ENCODE measurements at places on chromosomes 16 and 17.

DNA sequence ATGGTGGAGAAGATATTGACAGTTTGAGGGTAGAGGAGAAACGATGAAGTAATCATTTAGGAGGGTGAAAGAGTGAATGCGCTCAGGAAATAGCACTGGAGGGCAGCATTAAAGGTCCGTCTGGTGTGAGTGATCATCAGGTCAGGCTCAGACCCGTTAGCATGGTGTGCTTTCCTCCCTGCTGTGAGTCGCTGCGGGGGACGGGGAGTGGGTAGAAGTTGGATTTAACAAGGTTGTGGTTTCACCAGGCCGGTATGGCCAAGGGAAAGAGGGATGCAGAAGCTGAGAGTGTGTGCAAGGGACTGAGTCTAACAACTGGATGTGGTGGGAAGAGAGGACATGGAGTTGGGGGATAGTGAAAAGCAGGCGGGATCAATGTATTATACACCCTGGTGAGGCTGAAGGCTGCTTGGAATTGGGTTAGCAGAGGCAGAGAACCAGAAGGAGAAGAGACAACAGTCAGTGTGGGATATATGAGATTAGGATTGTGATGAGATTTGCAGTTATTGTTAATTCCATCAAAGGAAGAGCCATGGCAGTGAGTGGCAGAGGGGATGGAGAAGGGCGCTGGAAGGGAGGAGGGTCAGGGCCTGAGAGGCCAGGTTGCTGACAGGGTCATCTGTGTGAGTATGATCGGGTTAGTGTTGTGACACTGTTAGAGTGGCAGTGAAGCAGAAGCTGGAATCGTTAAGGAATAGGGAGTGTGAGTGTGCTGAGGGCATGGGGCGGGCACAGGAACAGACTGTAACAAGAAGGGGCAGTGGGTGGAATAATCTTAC, 59.0 kb upstream of the TBX2 start:
- DNase-seq, result no peak

DNA sequence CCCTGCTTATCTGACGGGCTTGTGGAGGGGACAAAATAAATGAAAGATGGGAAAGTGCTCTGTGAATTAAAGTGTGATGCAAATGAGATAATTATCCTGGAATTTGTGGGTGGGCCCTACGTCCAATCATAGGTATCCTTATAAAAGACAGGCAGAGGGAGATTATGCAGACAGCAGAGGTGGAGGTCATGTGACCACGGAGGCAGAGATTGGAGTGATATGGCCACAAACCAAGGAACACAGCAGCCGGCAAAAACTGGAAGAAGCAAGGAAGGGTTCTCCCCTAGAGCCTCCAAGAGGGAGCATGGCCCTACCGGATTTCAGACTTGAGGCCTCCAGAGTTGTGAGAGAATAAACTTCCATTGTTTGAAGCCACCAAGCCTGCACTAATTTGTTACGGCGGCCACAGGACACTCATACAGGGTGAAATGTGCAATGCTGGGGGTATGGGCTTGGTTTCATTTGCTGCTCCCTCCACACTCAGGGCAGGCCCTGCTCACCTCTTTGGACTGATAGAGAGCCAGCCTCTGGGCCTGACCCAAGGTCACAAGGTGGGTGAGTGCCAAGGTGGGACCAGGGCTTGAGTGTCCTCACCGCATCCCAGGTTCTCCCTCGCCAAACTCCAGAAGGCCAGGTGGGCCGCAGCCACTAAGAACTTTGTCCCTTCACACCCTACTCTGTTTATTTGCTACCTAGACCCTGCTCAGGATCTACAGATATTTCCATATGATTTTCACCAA, 149.6 kb upstream of the TNRC6C start:
- no peak for DNase-seq

DNA sequence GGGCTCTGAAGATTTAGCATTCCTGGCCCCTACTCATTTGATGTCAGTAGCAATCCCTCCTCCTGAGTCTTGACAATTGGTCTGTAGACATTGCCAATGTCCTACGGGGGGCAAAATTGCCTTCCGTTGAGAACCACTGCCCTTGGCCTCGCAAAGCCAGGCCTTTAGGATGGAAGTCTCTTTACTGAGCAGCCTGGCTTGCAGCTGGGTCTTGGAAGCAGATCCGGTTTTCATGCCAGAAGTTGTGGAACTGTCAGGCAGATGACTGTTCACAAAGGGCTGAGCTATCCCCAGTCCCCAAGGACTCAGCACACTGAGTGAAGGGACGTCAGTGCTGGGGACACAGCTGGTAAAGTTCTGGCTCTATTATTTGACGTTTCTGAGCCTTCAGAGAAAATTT, 83.2 kb downstream of the WSCD1 start:
- DNase-seq, result no peak

DNA sequence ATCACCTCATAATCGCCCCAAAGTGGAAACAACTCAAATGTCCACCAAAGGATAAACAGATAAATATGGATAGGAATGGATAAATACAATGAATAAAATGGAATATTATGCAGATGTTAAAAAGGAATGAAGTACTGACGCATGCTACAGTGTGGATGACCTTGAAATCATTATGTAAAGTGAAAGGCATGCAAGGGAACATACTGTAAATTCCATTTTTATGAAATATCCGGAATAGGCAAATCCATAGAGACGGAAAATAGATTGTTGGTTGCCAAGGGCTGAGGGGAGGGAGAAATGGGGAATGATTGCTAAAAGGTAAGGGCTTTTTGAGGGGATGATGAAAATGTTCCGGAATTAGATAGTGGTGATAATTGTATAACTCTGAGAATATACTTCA, 36.0 kb downstream of the STAT5B start:
- DNase-seq, result no peak

- peak; percentile 25 for DNase-seq
Measured at GRCh38 chr16:17397499-17397891, 73.3 kb downstream of the XYLT1 start.

- no peak for DNase-seq
Measured at GRCh38 chr17:48925251-48925990, 17.2 kb downstream of the UBE2Z start.

DNA sequence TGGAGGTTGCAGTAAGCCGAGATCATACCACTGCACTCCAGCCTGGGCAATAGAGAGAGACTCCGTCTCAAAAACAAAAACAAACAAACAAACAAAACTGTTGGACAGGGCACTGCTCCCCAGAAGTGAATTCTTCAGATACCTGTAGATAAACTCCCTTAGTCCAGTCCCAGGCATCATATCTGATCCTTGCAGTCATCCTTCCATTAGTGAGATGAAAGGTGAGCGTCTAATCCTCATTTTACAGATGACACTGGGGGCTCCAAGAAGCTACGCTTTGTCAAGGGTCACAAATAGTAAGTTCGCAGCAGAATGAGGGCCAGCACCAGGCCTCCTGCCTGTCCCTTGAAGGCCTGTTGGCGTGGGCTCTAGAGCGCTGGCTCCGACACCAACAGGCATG, 102.0 kb downstream of the OR1D5 start:
- no peak for DNase-seq

DNA sequence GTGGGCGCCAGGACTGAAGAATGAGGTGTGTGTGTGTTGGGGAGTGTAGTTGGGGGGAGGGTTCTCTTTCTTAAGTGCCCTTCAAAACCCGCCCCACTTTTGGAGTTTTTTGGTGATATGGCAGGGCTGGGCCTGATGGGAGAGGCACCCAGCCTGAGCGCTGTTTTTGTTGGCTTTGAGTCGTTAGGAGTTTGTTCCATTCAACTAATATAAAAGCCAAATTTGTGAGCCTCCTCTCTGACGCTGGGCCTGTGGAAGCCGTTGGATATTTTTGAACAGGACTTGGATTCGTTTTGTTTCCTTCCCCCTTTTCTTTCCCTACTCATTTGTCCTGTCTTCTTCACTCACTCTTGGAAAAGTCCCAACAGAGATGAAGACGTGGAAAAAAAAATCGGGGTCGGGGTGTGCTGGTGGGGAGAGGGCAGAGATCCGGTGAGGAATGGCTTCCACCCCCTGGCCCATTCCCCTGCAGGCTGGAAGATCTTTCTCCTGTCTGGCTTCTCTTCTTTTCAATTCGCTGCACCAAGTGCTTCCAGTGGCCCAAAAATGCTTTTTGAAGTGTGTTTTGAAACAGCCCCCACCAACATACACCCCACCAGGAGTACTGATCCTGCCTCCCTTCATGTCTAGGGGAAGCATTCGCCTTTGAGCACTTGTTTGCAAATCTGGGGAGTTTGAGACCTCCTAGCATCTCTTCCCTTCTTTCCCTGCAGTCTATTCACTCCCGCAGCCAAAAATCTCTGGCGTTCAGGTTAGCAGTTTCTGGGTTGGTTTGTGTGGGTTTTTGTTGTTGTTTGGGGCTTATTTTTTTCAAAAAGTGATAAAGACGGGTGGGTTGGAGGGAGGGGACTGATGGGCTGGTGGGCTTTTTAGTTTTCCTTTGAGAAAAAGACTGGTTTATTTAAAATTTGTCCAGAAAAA, 2.6 kb downstream of the FZD2 start:
- no peak for DNase-seq

GRCh38 chr17:57480438-57481196, 224.3 kb downstream of the MSI2 start:
- DNase-seq, result no peak

- DNase-seq, result peak; percentile 92
Measured at GRCh38 chr17:29591737-29592608, 959 bp upstream of the ANKRD13B start.

- no peak for DNase-seq
Measured at GRCh38 chr16:84334058-84334457, 34.3 kb upstream of the ATP2C2 start.

DNA sequence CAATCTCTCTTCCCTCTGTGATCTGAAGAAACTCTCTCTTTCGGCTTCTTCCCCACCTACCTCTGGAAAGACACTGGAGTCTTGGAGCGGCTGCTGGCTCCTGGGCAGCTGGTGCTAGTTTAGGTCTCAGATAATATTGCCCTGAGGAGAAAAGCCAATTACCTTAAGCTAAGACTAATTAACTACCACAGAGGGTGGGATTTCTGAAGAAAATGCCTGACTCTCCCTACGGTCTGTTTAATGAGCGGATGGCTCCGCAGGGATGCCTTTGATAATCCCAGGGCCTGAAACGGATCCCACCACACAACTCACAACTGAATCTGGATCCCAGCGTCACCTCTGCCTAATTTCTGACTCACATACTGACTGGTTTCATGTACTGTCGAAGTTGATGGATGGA, 127.0 kb upstream of the NLRP1 start:
- no peak for DNase-seq

GRCh38 chr16:10356870-10357842, 28.7 kb upstream of the ATF7IP2 start:
- DNase-seq, result no peak

- DNase-seq, result no peak
Measured at GRCh38 chr17:64038331-64039105, 18.1 kb upstream of the ICAM2 start.

GRCh38 chr17:31550389-31551056, 159.0 kb downstream of the RAB11FIP4 start:
- DNase-seq, result no peak

DNA sequence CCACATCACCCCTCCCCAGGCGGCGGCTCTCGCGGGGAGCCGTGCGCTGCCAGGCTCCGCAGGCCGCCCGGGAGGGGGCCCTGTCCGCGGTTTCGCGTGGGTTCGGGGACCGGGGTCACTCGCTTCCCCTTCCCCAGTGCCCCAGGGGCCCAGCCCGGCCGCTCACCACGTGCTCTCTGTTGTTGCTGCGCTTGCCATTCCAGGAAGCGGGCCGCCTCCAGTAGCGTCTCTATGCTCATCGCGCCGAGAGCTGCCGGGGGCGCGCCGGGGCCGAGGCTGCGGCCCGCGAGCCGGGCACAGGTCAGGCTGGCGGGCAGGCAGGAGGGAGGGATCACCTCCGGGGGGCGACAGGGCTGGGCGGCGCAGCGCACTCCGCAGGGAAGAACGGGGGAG, 390 bp downstream of the MNT start:
- no peak for DNase-seq

DNA sequence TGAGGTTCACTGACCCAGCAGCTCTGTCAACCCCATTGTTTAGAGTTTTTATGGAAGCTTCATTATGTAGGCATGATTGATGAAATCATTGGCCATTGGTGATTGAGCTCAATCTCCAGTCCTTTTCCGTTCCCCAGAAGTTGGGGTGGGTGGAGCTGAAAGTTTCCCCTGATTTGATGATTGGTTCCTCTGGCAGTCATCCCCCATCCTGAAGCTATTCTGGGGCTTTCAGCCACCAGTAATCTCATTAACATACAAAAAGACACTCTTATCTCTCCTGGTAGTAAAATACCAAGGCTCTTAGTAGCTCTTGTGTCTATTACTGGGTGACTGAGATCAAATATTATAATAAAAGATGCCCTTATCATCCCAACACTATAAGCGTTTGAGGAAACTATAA, 67.1 kb downstream of the TANC2 start:
- DNase-seq, result no peak

- DNase-seq, result no peak
Measured at GRCh38 chr16:73848993-73849392, 447.6 kb upstream of the PSMD7 start.

GRCh38 chr16:87212026-87212425, 105.2 kb downstream of the C16orf95 start:
- DNase-seq, result no peak

DNA sequence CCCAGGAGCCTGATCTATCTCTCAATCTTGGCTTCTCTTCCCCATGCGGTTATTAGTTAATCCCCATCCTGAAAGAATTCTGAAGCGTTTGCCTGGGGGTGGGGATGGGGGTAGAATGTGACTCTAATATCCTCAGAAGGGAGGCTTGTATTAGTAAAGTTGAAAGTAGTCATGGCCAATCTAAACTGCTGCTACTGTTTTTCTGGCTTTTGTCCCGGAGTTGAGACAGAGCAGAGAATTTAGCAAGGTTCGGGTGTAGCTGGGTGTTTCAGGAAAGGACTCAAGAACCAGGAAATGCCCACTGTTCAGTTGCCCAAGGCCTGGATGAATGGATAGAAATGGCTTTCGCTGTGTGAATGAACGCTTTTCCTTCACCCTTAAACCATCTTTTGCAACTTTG, 17.6 kb upstream of the ITGAM start:
- DNase-seq, result no peak

- no peak for DNase-seq
Measured at GRCh38 chr17:51479303-51479702, 219.0 kb downstream of the UTP18 start.

DNA sequence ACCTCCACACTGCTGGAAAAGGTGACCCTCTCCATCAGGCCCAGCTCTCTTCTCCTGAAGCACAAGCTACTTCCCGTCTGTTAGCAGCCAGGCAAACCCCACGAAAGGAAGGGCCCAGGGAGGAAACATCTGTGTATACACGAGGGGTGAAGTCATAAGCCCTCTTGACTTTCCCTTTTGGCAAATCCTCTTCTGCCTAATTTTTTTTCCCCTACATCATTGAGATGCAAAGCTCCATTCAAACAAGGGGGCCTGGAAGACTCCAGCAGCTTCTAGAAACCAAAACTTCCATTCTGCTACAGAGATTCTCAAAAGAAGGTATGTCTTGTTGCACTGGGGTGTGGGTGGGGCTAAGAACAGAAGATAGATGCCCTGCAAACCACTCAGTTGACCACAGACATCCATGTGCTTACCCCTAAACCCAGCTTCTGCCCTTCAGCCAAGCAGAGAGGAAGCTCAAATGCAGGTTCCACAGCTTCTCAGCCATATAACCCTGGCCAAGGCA, 145.6 kb upstream of the RCVRN start:
- DNase-seq, result no peak

- DNase-seq, result no peak
Measured at GRCh38 chr17:16986391-16986790, 14.5 kb upstream of the TNFRSF13B start.

Data from SK-N-DZ (cell line).